Cortex of kidney (tissue), 1 donor: ENCODE measurements at places on chromosomes 2 and 18.

- DNase-seq, result no peak
These were observed 68.6 kb downstream of the ZAP70 start for GRCh38 chr2:97781981-97782380.

DNA sequence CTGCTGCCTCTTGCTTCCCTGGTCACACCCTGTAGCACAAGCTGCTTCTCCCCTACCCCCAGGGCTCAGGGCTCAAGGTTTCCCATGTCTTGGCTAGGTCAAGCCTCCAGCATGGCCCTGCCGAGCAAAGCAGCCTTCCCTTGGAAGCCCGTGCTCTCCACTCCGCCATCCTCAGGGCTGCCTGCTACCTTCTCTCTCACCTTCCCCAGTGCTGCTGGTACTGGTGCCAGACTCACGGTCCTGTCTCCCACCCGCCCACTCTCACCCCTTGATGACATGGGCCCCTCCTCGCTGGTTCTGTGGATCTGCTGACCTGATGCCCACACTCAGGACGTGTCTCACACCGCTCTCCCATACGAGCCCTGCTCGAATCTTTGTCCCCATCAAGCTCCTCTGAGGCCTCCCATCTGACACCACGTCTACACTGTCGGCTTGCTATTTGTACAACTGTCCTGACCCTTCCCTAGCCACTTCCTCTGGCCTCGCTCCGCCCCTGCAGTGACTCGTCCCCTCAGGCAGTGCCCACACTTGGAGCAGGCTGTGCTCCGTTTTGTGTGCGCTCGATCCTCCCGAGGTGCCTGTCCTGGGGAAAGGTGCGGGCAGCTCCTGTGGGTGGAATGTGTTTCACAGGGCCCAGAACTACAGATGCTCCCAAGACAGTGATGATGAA lies 49.9 kb downstream of the ZAP70 start:
- DNase-seq, result no peak

DNA sequence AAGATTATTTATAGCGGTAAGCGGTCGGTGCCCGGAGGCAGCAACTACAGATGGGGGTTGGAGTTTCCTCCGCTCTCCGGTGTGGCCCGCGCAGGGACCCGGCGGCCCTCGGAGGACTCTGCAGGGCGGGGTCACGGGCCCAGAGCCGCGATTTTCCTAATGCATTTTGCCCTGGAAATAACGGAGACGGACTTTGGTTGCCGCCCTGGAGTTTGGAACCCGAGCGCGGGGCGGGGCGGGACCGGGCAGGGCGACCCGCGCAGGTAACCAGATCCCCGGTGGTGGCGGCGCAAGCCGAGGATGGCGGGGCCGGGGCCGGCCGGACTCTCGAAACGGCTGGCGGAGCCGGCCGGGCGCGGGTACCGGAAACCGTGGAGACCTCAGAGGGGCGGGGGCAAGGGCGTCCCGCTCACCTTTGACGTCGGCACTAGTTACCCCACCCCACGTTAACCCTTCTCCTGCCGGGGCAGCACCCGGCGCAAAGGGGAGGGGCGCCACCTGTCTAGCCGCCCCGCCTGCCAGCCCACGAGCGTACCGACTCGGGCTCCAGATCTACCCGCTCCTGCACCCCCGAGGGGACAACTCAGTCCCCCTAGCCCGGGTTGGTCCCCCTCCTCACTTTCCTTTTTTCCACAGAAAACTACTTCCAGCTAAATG lies 2.9 kb downstream of the CYP26B1 start:
- DNase-seq, result no peak

GRCh38 chr2:218259099-218259961 lies 1.5 kb upstream of the GPBAR1 start:
- DNase-seq, result no peak

GRCh38 chr2:230751062-230751461 lies 38.4 kb downstream of the CAB39 start:
- no peak for DNase-seq

- DNase-seq, result no peak
These were observed 616 bp upstream of the SP5 start for GRCh38 chr2:170714381-170715061.

DNA sequence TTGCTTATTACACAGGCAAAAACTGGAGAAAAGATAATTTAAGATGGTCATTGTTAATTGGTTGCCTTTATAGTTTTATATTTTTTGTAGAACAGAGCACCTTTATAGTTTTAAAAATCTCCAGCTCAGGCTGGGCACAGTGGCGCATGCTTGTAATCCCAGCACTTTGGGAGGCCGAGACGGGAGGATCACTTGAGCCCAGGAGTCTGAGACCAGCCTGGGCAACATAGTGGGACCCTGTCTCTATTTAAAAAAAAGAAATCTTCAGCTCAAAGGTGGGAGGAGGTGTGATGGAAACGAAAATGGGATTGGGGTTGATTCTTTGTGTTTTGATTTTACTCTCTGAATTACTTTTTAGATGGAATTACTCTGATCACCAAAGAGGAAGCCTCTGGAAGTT lies 85.4 kb downstream of the XRCC5 start:
- DNase-seq, result no peak

- no peak for DNase-seq
These were observed 282.5 kb upstream of the CWC22 start for GRCh38 chr2:180289627-180290026.

DNA sequence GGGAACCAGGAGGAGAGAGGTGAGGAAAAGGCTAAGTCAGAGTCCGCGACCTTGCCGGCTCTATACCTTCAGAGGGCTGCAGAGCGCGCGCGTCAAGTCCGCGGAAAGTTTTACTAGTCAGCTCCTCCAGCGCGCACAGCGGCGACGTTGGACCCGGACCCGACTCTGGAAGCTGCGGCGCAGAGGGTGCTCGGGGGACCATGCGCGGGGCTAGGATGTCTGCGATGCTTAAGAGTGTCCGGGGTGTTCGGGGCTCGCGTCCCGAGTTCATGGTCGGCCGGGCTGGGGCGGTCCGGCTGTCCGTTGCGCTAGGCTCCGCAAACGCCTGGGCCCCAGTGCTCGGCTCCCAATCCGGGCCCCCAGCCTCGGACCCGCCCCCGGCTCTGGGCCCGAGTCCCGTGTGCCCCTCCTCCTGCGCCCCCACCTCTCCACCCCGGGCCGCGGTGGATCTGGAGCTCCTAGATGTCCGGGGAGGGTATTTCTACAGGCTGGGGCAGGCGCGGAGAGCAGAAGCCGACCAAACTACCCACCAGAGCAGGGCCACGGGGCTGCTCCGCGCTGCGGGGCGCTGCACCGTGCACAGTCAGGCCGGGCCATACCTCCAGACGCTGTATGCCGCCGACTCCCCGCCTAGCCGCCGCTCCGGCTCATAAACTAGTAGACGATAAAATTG lies at the start of gene LBX2:
Gene LBX2, minus strand, starts transcription at position 337 of the 673 bp plus-strand sequence. Its CDS starts 66 bp downstream, at position 271.
- DNase-seq, result no peak

DNA sequence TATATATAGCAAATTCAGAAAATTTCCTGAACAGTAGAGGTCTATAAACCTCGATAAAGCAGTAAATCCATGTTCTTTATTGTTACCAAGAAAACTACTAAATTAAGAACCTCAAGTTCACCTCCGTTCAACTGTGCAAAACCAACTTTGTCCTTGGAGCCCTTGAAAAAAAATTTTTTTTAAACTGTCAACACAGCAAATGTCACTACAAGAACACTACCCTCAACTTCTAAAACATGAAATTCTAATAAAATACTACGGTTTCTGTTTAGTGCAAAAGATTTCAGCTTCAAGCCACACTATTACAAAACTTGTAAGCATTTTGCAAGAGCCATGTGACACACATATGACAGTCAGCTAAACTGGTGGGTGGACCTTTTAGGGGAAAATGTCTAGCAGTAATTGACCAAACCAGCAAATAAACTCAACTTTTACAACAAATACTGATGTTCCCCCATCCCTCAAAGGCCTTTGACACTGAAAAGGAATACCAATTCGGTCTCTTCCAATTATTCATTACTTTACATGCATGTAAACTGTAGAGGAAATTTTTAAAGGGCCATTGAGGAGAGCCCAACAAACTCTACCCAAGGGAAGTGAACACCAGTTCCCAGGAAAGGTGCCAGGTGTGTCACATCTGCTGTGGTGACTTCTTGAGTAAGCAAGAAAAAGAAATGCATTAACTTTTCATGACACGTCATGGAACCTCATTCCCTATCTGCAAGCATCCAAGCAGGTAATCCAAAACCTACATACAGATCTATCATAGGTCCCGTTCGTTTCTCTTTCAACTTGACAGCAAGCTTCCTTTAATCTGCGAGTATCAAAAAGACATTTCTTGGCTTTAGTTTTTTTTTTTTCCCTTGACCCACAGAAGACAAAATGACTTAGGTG lies 1.4 kb downstream of the RAB1A start:
- no peak for DNase-seq
